ENCODE measurements at places on chromosomes 5 and 9.

- no peak for DNase-seq
Measured at GRCh38 chr9:121505903-121506735, 6.5 kb upstream of the GGTA1 start.

DNA sequence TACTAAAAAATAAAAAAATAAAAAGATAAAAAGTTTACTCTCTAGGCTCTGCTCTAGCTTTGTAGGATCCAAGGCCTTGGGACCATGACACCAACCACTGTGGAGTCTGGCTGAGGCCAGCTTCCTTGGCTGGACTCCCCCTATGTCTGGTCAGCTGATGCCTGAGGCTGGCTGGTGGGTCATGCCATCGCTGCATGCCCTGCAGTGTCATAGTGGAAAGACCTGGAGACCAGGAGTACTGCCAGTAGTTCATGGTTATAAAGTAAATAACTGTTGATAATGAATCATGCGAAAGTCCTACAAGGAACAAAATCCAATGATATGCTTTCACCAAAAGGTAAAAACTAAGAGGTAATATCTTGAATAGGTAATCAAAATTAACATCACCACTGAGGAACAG is 43.2 kb downstream of the GARNL3 start:
- no peak for DNase-seq

- DNase-seq = no peak
Measured at GRCh38 chr5:63573380-63573779, 388.9 kb downstream of the HTR1A start.

DNA sequence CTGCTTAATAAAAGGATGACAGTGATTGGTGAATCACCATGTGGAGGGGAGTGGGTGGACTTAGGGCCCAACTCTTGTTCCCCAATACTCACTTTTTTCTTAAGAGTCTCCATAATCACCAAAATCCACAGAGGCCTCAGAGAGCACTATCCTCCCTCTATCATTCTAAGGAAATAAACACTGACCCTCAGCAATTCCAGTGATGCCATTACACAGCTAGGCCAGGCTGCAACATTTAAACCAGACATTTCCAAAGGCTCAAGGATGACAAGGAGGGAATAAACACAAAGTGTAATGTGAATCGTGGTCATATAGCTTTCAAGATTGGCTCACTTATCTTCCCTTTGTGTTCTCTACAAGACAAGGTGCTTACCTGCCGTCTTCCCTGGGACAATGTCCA is 2.4 kb upstream of the ARSI start:
- DNase-seq = no peak

DNA sequence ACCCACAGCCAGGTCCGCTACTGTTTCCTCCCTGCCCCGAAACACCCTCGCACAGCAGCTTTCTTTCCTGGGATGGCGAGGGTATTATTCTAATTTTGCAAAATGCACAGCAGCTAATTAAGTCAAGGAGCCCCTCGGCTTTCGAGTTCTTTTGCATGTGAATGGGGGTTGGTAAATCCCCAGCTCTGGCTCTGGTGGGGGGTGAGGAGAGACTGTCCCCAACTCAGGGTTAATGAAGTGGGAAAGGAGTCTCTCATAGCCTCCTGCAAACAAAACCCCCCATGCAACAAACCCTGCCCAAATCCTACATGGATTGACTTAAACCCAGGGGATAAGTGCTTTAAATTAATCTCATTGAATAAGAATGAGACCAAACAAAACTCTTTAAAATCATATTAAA is 8.8 kb downstream of the BARHL1 start:
- DNase-seq = no peak

DNA sequence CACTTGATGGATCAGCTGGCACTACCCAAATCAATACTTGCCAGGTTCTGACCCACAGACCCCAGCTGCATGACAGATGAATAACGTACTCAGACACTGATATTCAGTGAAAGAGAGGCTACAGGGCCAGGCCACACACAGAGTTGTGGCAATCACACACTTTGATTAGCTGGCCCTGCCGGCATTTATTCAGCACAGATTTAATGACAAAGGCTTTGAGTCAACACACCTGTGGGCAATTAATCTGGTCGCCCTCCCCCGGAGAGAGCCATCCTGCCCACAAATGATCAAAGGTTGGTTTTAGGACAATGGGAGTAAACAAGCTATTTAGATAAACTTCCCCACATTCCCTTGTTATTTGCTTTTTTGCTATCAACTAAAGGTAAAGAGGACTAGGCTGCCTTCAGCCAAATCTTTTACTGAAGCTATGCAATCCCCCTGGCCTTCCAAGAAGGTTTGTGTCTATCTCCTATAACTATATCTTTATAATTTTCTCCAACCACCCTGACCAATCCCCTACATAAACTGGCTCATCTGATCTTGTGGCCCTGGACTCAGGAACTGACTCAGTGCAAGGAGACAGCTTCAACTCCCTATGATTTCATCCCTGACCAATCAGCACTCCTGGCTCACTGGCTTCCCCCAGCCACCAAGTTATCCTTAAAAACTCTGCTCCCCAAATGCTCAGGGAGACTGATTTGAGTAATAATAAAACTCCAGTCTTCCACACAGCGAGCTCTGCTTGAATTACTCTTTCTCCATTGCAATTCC is 12.7 kb upstream of the TRIM32 start:
- DNase-seq = no peak

- DNase-seq = no peak
Measured at GRCh38 chr9:89496645-89497256, 1.2 kb downstream of the SEMA4D start.

DNA sequence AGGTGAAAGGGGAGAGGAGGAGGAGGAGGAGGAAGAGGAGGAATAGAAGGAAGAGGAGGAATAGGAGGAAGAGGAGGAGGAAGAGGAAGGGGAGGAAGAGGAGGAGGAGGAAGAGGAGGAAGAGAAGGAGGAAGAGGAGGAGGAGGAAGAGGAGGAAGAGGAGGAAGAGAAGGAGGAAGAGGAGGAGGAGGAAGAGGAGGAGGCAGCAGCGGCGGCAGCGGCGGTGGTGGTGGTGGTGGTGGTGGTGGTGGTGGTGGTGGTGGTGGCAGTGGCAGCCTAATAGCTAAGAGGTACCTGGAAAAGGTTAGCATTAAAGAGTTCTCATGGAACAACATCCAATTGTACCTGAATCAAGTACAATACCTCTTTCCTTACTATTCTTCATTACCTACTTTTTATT is 32.5 kb downstream of the UBAP2 start:
- DNase-seq = no peak

GRCh38 chr5:30041831-30042385 is 1151.6 kb upstream of the CDH6 start:
- DNase-seq = no peak

DNA sequence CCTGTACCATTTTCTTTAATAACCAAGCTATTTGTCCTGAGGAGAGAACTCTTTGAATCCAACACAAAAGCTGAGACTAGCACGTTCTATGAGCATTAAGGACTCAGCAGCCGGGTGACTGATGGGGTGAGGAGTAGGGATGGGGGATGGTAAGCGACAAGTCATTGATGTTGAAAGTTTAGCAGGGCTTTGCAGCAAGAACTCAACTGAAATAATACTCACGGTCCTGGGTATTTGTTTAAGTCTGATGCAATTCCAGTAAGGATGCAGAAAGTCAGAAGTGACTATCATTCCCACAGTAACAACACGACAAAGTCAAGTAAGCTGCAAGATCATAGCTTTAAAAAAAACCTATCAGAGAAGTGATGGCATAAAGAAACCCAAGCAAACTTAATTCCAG is 131.1 kb downstream of the ACTL7B start:
- DNase-seq = no peak

Data from stimulated activated CD8-positive, alpha-beta memory T cell treated with anti-CD3 and anti-CD28 coated beads, Interleukin-2, amount 100 ng/mL, for 1 hour (primary cell).